Stimulated activated CD8-positive, alpha-beta memory T cell treated with anti-CD3 and anti-CD28 coated beads, Interleukin-7, amount 100 ng/mL, for 24 hours (primary cell): ENCODE measurements at places on chromosomes 16 and 17.

- no peak for DNase-seq
Measured at GRCh38 chr17:48471817-48472410, 41.9 kb upstream of the SKAP1 start.

DNA sequence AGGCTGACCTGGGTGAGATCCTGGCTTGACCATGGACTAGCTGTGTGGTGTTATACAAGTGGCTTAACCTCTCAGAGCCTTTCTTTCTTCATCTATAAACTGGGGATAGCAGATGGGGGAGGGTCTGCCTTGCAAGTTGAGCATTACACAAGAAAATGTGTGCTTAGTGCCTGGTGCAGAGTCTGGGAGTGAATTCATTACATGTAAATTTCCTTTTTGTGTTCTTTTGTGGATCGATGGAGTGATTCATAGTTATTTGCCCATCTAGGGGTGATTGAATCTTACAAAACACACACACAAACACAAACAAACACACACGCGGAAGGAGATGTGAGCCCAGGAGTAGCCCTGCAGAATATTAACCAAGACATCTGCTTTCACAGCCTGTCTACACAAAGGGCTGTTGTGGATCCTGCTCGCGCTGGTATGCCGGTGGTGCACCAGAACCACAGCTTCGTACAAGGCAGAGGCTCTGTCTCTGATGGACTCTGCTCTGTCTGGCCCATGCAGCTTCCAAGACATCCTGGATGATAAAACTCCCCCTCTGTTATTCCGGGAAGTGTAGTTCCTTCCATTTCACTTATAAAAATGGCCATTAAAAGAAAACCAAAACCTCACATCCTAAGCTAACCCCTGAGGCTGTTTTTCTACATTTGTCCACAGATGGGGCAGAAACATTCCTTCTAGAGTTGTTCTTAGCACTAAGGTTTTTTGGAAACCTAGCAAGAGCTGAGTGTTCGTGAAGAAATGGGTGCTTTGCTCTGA is 86.1 kb downstream of the UTP18 start:
- no peak for DNase-seq

GRCh38 chr16:12917246-12917645 is 15.8 kb downstream of the SHISA9 start:
- no peak for DNase-seq

DNA sequence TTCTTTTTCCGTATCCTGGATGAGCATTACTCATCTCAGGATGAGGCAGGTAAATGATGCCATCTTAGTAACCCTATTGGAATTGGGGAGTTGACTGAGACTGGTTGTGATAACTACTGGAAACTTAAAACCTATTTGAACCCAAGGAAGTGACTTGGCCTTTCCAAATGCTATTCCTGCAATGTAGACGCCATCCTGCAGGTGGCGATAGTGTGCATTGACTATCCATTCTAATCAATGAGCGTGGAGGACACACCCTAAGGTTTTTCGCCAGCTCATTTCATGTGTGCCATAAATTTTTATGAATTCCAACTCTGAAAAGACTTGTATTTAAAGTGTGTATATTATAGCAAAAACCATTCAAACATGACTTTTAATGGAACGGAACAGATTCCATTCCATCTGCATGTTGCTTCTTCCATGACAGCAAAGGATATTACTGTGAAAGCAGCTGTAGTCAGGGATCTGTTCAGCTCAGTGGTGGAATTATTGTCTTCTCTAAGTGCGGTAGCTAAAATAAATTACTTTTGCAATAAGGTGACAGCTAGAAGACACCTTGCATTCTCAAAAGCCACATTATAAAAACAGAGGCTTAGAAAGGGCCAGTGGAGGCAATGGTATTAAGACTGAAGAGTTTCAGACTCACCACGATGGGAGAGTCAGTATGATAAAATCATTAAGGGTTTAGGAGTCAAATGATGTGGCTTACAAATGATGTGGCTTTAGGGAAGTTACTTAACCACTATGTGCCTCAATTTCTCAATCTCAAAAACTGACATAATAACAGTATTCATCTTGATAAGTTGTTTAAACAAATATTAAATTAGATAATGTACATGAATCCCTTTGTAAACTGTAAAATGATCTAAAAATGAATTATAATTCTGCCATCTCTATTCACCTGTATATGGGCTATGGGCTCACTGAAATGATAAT is 55.5 kb downstream of the SYT17 start:
- peak; percentile 4 for DNase-seq

DNA sequence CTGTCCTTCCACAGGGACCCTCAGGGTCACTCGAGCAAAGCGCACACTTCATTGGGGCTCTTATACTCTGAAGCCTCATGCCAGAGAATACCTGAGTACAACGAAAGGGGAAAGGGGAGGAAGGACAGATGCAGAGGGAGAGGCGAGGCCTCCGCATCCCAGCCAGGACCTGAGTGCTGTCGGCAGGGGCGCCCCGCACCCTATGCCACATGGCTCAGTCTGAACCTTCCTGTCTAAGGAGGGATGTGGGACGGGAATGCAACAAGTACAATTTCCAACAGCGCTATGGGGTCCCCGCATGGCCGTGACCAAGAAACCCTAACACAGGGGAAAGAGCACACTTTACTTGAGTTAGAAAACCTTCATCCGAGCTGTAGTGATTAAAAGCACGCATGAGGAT is 39.8 kb upstream of the FAAP100 start:
- DNase-seq, result no peak

GRCh38 chr16:51524555-51525373 is 373.7 kb upstream of the SALL1 start:
- DNase-seq, result no peak

DNA sequence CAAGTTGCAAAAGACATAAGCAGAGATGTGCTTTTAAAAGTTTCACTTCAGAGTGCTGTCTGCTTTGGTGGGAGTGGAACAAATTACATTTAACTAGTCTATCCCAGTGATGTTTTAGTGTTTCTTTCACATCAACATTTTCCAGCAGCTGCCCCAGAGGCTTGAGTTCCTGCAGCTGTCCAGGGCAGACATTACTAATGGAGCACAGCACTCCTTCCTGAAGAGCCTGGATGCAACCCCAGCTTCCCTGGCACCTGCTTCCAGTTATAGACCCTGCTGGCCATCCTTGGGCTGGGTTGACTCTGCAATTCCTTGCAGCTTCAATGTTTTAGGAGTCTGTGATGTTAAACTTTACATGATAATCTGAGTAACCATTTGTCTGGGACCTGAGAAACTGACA is 61.4 kb upstream of the PIRT start:
- DNase-seq, result no peak
